ENCODE measurements at places on chromosomes 1 and 21.

DNA sequence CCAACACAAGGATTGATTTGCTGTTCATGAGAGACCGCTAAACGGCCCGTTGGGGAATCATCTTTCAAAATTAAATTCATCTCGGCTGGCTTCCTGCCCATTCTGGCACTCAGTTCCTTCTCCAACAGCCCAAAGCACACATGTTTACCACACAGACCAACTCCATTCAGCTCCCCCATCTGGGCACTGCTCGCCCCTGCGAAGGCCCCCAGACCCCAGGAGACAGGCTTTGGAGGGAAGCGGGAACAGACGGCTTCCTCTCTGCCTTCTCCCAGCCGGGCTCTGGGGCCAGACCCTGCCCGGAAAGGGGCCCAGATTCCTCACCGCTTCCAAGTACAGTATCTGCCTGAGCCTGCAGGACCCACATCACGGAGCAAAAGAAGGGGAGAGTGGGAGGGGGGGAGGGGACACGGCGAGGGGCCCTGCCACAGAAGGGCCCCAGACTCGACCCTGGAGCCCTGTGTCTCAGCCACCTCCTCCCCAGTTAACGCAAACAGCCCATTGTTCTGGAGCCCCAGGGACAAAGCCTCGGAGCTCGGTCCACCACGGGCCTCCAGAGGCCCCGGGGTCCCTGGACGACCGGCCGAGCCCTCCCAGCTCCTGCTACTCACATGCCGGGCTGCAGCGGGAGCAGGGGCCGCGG, 660 bp downstream of the MEGF6 start:
- no peak for DNase-seq

DNA sequence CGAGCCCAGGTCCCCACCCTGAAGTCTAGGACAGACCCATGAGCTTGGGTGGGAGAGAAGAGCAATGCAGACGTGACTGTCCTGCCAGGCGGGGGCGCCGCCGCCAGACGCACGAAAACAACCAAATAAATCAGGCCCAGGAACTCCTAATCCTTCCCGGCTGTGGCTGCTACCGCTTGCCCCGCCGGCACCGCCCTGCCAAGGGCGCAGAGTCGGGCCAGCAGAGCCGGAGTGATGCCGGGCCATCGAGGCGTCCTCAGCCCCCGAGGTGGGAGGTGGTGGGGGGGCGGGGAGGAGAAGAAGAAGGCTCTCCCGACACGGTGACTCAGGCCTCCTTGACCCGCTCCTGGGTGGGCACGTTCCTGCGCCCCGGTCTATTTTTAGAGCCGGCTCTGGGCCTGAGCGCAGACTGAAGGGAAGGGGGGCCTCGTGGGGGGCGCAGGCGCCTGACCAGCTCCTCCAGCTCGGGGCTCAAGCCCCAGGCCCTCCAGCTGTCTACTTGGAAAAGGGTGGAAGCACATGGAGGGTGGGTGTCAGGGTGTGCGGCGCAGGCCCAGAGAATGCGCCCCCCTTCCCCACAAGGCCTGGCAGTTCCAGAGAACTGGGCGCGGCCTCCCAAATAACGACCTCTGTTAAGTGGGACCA, 10.7 kb upstream of the COL16A1 start:
- DNase-seq, result peak; percentile 24

DNA sequence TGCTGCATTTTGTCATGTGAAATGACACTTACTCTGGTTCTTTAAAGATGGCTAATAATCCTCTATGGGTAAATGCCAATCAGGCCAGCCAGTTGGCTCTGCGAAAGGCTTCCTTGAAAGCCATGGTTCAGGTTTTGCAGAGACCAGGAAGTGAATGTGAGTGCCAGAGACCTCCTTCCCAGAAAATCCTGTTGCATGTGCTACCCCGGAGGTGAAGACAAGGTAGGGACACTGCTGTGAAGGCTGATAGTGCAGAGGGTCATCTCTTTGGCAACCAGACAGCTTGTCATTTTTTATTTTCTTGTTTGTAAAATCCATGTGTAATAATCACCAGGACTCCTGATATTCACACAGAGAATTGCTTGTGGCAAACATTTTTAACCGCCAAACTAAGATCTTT, 18.7 kb downstream of the LRRC8D start:
- DNase-seq, result no peak

GRCh38 chr1:161843156-161843555, 77.0 kb downstream of the ATF6 start:
- DNase-seq, result no peak

DNA sequence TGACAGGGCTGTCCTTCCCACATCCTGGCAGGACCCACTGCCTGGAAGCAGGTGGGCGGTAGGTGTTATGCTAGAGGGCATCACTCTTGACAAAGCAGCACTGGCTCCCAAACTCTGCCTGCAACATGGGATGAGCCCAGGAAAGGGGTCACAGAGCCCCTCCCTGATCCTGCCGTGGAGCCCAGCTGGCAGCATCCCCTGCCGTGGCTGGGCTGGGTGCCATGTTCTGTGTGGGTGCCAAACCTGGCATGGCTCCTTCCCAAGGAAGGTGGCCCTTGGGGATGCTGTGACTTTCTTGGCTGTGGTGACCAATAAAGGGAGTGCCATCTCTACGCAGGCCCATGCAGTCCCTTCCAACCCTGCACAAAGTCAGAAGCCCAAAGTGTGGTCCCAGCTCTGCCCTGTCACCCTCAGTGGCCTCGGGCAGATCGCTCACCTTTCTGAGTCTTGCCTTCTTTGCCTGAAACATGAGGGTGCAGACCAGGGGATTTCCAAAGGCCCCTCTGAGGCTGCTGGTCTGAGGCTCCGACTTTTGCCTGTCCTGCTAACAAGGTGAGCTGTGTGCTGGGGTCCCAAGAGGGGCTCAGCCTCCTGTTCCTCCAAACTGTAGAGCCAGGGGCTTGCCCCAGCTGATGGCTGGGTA, 6.0 kb downstream of the CDK18 start:
- no peak for DNase-seq

DNA sequence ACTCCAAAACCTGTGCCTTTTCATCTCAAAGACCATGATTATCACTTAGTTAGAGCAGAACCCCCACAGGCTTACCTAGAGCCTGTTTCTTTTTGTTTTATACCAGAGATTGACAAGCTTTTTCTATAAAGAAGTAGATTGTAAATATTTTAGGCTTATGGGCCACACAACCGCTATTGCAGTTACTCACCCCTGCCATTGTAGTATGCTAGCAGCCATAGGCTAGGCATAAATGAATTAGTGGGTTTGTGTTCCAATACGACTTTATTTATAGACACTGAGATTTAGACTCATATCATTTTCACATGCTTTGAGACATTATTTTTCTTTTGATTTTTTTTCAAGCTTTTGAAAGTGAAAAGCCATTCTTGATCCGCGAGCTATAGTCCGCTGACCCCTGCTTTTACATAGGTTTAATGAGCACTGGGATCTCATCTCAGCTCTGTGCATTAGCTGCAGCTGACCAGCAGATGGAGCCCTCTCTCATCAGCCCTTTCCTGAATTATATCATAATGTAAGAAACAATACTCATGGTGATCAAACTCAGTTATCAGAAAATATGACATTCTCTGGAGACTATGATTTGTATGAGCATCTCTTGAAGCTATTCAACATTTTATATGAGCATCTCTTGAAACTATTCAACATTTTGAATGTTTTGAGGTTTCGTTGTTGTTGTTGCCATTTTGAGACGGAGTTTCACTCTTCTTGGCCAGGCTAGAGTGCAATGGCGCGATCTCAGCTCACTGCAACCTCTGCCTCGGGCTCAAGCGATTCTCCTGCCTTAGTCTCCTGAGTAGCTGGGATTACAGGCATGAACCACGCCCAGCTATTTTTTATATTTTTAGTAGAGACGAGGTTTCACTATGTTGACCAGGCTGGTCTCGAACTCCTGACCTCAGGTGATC, 111.9 kb upstream of the L1TD1 start:
- DNase-seq, result peak; percentile 34

DNA sequence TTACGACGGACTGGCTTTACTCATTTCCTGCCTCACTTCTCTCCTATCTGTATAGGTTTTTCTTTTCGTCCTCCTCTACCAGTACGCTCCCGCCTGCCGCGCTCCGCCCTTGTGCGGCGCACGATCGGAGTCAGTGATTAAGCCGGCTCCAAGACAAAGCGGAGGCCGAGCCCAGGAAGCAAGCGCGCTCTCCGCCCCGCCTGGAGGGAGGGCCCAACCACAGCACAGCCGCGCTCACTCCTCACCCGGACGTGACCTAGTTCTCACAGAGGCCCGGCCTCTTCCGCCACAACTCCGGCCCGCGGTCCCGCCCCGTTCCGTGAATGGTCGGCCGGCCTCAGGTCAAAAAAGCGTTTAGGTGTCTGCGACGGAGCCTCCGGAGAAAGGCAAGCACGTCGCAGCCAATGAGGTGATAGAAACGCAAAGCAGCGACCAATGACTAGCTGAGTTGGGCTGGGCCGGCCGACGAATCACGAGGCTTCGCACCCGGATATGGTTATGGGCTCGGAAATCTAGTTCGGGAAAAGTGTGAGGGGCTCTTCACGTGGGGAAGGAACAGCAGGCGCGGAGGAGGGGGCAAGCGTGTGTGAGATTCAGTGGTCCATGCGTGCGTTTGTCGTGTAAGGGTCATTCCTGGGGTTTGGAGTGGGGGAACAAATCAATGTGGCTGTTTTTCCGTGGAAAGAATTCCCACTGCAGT, at the start of gene METTL13:
Gene METTL13, plus strand, starts transcription at position 485 of the 700 bp plus-strand sequence. CDS start 308 bp downstream, outside the sequence.
- DNase-seq, result peak; percentile 99

GRCh38 chr1:71414179-71414578, 333.3 kb upstream of the ZRANB2 start:
- no peak for DNase-seq

DNA sequence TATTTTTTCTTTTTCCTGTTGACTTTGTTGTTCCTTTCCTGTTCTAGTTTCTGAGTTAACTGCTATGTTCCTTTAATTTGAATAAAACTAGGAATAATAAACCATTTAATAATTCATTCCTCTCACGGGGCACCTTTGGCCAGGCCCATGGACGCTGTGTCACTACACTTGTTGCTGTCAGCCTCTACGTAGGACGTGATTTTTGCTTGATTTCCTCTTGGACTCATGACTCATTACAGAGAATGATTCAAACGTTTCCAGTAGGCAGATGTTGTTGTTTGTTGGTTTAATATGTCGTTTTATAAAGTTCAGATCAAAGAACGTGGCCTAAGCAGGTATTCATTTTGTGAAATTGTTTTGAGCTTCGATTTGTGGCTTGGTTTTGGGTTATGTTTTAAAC, 9.1 kb upstream of the SLC19A1 start:
- peak; percentile 89 for DNase-seq

DNA sequence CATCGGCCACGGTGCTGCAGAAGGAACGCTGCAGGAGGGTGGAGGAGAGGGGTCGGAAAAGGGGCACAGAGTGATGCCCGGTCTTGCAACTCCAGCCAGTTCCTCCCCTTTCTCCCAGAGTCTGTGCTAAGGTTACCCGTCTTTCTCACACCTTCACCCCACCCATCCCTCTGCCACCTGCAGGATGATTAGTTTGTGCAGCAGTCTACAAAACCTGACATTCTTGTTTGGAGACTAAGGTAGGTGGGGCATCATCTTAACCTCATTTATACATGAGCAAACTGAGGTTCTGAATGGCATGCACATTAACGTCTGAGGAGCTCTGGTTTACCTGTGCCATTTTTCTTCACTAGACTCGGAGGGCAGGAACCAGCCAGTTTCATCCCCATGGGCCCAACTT, 232.3 kb downstream of the GRIK3 start:
- no peak for DNase-seq

DNA sequence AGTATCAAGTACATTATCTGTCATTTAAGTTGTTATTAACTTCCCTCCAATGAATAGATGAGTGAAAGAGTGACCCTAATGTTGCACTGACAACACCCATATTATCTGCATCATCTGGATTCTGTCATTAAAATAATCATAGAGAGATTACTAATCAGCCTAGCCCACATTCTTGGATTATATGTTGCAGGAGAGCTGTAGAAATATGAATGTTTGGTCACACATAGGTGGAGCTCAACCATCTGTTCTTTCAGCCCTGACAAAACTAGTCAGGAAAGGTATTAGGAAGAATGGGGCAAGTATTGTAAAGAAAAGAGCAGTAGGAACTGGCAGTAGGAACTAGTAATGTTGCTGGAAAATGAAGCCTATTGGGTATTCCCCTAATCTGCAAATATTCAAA, 15.4 kb downstream of the FLG2 start:
- DNase-seq, result no peak

DNA sequence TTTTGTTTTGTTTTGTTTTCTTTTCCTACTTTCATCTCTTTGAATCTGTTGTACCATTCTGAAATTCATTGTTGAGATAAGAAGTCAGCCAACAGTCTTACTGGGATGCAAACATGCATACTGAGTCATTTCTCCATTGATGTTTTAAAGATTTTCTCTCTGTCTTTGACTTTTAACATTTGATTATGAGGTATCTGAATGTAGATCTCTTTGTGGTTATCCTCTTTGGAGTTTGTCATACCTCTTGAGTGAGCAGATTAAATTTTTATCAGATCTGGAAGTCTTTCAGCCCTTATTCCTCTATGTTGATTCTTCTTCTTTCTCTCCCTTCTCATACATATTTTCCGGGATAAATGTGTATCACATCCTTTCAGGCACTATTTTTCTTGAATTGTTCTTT, 406.9 kb upstream of the NCAM2 start:
- no peak for DNase-seq

GRCh38 chr1:9384751-9385245, 92.1 kb downstream of the SPSB1 start:
- no peak for DNase-seq

GRCh38 chr1:37845786-37846185, 13.6 kb downstream of the MTF1 start:
- DNase-seq, result no peak

- DNase-seq, result no peak
Observed at GRCh38 chr21:42151148-42151947, 67.6 kb upstream of the ABCG1 start.

GRCh38 chr1:146032631-146033219, 11.2 kb upstream of the HJV start:
- peak; percentile 68 for DNase-seq

GRCh38 chr1:109877317-109877771, 33.3 kb upstream of the CSF1 start:
- DNase-seq, result no peak

DNA sequence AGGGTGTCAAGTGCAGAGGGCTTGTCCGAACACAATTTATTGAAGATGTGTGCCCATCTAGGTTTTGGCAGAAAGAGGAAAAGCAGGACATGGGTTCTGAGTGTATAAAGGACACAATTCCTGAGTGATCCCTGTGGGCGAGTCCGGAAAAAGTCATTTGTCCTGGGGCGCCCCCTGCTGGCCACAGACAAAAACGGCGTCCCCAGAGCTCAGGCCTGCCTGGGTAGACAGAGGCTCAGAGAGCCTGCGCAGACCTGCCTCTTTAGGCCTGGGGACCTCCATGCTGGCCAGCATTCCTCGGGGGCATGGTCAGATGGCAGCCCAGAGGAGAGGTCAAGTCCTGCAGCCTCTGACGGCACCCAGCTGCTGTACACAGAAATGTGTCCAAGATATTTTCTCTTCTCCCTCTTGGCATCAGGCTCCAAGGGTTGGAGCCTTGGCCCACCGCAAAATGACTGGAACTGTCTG, 65.5 kb upstream of the LRP8 start:
- peak; percentile 74 for DNase-seq

GRCh38 chr1:243712941-243713340, 137.1 kb downstream of the AKT3 start:
- no peak for DNase-seq

GRCh38 chr1:50774759-50775351, 185.2 kb downstream of the FAF1 start:
- peak; percentile 50 for DNase-seq

All from activated CD4-positive, alpha-beta T cell treated with anti-CD3 and anti-CD28 coated beads, Interleukin-2, amount 50 U/mL, for 16 hours (primary cell).